Spleen (tissue), 13 donors: ENCODE measurements at places on chromosomes 5 and 9. TPM values are rescaled to one million over a fixed set of nuclear protein-coding genes. Genes with fewer than 3 reads are reported as not detected.

FAM219A gene
- 9.3 TPM for polyA plus RNA-seq

DNA sequence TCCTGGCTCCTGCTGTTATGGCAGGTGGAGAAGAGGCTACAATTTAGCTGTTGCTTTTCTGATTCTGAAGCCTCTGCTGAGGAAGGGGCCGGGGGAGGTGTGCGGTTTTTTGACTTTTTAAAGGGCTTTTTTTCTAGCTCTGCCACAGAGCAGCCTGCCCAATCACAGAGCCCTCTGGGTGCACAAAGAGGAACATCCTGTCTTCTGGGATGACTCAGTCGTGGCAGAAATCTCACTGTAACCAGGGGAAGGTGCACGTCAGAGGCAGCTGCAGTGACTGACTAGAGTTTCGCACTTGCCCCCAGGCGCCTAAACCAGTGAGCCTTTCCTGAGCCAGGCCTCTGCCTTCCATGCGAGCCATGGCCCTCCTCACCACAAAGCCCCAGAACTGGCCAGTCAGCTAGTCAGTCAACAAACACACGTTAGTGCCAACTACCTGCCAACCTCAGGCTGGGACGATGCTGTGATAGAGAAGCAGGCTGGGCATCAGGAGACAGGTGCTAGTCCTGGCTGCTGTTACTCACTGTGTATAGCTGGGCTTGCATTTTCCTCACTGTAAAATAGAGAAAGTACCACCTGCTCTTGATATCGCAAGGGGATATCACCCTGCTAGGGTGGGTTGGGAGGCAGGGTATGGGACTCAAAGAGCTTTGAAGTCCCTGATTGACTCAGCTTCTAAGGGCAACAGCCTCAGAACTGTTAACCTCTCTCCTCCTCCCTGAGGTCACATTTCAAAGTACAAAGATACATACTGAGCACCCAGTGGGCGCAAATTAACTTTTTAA is 2.2 kb downstream of the AKNA start:
- H3K27ac ChIP-seq, result peak overlapping the region; percentile 98
- DNase-seq, result peak; percentile 96
- peaks cover 52% of the 10 kb centered on the region for H3K36me3 ChIP-seq
- H3K27me3 ChIP-seq, result no peaks in the 10 kb centered on the region
- H3K4me1 ChIP-seq, result peaks cover 98% of the 10 kb centered on the region
- peak overlapping the region; percentile 88 for H3K4me3 ChIP-seq

DNA sequence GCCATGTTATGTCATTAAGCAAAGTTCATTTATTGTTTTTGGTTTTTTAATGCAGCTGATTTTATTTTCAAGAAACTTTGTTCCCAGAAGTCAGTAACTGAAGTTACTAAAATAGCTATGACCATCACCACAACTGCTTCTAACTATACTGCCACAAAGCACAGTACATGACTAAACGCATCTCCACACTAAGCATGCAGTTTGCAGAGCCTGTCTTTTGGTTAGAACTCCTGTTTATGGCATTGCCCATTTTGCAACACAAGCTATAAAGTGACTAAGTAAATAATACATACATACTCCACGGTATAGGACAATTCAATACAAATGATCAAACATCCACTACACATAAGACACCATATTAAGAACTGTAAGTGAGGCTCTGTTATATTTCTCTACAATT is 109.7 kb downstream of the MLLT3 start:
- H3K4me3 ChIP-seq, result no peak overlapping the region
- no peaks in the 10 kb centered on the region for H3K27me3 ChIP-seq
- H3K4me1 ChIP-seq, result peaks cover 3% of the 10 kb centered on the region
- no peak overlapping the region for H3K27ac ChIP-seq
- no peak for DNase-seq

GRCh38 chr5:143680672-143681259 is 131.2 kb upstream of the HMHB1 start:
- no peak overlapping the region for H3K4me3 ChIP-seq
- no peaks in the 10 kb centered on the region for H3K27me3 ChIP-seq

DNA sequence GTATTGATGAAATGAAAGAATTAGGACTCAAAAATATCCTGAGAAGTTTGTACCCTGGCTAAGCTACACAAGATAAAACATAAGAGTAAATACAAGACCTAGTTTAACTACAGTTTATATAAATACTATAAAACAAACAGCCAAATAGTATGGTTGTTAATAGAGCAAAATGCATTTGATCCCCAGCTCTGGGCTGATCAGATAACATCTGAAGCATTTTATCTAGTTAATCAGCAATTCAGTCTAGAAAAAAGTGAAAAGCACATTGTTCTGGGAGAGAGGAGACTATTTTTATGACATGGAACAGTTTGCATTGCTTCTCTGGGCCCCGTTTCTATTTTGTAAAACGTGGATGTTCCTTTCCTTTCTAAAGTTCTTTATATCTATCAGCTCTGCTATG is 139.6 kb upstream of the RORB start:
- H3K27ac ChIP-seq, result no peak overlapping the region
- H3K4me3 ChIP-seq, result no peak overlapping the region
- no peaks in the 10 kb centered on the region for H3K27me3 ChIP-seq

- no peak overlapping the region for H3K27ac ChIP-seq
- no peak overlapping the region for H3K4me3 ChIP-seq
- peaks cover 49% of the 10 kb centered on the region for H3K4me1 ChIP-seq
Measured at GRCh38 chr9:124835026-124835557, 18.2 kb upstream of the WDR38 start.
